Fibroblast of the aortic adventitia (primary cell): ENCODE measurements at places on chromosomes 5 and 9.

DNA sequence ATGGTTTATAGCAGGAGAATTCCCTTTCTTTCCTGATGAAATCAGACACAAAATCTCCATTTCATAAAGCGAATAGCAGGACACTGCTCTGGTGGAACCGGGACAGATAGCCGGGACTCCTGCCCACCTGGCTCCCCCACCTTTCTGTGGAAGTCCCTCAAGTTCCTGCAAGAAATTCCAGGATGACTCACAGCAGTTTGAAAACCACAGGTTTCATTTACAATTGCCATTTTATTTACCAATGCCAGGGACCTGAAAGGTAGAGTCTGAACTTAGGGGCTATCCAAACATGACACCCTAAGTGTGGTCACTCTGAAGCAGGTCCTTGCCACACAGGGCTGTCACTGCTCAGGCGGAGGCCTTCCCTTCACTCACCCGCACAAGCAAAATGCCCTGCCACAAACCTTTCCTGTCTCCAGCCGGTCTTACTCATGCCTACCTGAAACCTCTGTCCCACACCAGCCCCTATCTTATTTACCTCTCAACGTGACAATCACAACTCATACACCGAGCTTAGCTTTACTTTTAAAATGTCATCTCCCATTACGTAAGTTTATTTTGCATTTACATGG is 63.3 kb upstream of the TAF1L start:
- DNase-seq, result no peak

DNA sequence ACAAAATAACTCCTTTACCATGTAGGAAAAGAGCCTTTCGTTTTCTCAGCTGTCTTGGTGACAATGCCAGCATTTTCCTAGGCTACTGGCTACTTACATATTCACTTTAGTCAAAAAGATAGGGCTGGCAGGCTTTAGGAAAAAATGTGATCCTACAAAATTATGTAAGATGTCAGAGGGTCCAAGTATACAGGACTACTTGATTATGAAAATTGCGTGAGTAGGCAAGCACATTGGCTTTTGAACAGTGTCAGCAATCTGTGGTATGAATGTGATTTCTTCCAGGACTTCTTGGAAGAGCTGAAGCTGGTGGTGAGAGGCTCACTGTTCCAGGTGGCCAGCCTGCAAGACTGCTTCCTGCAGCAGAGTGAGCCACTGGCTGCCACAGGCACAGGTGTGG is 22.8 kb downstream of the THBS4 start:
- no peak for DNase-seq

DNA sequence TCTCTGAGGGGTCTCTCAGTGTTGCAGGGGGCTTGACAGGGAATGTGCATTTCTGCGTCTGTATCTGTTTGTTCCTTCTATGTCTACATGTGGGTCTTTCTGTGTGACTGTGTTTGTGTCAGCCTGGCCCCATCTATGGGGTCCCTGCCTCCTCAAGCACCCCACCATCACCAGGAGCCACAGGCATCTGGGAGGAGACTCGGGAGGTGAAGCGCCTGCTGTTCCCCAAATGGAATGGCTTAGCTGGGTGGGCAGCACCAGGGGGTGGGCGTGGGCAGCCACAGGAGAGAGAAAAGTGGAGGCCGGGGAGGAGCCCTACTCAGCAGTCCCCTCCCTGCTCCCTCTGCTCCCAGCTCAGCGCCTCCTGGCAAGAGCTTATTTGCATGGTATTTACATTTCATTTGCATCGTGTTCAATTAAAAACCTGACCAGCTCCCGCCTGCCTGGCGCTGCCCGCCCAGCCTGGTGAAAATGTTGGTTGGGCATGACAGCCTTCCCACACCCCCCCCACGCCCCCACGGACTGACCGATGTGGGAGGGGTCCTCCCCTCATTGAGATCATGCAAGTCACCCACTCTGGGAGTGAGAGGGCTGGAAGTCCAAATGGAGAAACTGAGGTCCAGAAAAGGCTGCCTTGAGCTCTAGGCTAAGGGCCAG is 50.5 kb downstream of the CXXC5 start:
- DNase-seq, result peak; percentile 76

DNA sequence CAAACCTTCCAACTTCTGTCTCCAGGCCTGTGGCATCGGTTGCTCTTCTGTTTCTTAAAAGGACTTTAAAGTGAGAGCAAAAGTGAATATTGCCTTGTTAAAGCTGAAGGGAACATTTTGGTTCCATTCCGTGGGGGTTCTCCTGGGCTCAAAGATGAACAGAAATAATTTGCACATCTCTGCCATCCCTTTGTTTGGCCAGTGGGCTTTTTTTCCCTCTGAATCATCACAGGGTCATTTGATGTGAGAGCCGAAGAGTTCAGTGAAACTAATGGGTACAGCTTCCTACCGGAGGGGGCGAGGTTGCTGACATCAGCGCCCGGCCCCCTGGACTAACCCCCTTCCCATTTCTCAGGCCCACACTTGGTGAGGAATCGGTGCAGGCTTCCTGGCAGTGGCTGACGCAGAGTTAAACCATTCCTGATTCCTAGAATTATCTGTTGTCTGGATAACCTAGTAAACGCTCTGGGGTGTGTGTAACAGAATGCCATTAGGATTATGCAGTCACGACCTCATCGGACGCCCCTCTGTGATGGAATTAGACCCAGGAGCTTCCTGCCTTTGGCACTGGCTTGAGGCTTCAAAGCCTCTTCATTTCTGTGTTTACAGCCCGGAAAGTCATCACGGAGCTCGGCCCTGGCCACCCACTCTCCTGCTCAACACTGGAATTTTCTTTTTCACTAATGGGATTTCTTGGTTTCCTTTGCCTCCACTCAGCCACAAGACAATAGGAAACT is 61.6 kb upstream of the RPL26L1 start:
- peak; percentile 92 for DNase-seq

DNA sequence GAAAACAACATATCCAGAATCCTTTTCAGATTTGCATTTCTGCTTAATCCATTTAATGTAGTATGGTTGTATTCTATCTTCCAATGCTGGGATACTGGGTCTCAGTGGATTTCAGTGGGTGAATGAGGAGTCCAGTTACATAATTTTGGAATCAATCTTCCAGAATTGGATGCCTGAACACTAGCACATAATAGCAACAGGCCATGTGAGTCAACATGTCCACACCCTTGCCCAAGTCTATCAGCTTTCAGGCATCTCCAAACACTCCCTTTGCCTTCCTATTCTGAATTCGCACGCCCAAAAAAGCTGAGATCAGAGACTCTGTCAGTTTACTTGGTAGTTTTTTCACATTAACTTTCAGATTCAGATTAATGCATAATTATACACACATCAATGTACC is 202.6 kb downstream of the TSSK1B start:
- peak; percentile 75 for DNase-seq

- no peak for DNase-seq
These were observed 121.5 kb downstream of the PAM start for GRCh38 chr5:102876610-102877009.
